NCI-H2081 (cell line): ENCODE measurements at places on chromosomes 13 and 19.

DNA sequence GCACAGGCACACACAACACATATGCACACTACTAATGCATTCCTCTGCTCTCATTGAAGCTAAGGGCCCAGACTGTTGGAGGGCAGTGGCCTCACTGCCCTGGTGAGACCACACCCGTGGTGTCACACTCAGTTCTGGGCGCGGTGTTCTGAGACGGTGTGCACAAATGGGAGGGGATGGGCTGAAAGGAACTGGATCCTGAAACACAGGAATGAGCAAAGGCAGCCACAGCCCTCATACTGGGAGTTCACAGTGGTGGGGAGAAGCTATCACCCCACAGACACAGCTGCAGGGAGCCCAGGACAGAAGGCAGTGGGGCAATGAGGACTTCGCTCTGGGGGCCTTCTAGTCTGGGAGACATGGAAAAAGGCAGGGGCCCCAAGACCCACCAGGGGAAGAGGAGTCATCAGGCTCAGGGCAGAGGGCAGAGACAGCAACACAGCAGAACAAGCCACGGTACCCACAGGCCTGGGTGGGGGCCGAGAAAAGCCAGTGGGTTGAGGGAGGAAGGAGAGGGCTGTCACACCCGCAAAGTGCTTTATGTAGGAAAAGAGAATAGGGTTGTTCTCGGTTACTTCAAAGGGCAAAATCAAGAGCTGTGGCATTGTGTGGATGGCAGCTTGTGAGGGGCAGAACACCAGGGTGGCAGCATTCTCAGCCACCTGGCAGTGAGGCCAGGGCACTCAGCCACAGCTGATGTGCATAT is 75.4 kb upstream of the GPR183 start:
- DNase-seq, result no peak

DNA sequence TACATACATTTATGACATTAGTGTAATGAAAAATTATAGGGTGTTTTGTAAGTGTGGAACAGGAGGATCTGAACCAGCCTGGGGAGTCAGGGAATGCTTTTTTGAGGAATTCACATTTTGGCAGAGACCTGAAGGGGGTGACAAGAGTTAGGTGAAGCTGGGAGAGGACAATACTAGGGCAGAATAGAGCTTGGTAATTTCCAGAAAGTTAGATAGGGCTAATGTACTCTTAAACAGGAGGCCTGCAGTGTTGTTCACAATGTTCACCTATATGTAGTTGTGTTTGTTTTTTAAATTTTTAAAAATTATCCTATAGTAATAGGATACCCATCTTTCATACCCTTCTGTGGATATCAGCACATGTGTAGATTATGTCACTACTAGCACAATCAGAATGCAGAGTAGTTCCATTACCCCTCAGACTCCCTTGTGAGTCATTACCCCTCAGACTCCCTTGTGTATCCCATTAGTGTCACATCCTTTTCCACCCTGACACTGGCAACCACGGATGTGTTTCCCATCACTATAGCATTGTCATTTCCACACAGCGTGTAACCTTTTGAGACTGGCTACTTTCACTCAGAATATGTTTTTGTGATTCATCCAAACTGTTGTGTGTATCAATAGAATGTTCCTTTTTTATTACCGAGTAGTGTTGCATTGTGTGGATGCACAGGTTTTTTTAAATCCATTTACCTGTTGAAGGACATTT is 43.1 kb downstream of the PCCA start:
- DNase-seq, result no peak

GRCh38 chr13:41056826-41057711 is 4.2 kb upstream of the WBP4 start:
- no peak for DNase-seq

DNA sequence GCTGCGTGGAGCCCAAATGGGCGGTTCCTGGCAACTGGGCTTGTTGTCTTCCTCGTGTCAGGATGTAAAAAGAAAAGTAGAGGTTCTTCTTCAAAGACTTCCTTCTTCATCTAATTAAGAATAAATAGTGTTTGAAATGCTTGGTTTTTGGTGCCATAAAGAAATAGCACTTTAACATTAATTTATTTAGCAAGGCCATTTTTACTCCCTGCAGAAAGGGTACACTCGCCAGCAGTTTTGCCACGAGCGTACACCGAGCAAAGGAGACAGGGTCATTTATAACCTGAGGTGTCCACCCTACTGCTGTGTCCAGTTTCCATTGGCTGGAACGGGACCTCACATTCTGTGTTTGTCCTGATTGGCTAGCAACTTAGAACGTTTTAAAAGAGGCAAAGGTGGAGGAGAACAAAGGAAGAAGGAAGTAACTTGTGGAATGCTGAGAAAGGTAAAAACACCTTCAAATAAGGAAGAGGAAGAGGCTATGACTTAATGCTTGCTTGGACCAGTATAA is 21.8 kb upstream of the OR10H1 start:
- DNase-seq, result no peak

DNA sequence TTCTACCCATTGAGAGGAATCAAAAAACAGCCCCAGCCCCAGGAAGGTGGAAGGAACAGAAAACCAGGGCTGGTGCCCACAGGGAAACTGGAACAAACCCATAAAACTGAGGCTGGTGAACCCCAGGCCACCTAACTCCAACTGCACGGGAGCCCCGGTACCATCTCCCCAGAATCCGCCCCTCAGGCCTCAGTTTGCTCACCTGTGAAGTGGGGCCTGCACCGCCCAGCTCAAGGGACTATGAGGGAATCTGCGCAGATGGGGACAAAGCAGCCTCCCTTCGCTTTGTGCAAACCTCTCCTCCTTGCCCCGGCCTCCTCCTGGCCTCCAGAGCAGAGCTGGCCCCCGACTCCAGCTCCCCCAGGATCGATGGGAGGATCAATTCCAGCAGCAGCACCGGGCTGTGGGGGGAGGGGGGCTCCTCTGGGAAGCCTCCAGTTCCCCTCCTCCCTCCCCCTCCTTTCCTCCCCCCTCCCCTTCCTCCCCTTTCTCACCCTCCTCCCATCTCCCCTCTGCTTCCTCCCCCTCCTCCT is 9.1 kb upstream of the ONECUT3 start:
- no peak for DNase-seq

GRCh38 chr19:12778017-12778904 is 2.9 kb upstream of the HOOK2 start:
- DNase-seq, result peak; percentile 85
